ENCODE measurements at places on chromosomes 5 and 9. TPM values are rescaled to one million over a fixed set of nuclear protein-coding genes. Genes with fewer than 3 reads are reported as not detected.

DNA sequence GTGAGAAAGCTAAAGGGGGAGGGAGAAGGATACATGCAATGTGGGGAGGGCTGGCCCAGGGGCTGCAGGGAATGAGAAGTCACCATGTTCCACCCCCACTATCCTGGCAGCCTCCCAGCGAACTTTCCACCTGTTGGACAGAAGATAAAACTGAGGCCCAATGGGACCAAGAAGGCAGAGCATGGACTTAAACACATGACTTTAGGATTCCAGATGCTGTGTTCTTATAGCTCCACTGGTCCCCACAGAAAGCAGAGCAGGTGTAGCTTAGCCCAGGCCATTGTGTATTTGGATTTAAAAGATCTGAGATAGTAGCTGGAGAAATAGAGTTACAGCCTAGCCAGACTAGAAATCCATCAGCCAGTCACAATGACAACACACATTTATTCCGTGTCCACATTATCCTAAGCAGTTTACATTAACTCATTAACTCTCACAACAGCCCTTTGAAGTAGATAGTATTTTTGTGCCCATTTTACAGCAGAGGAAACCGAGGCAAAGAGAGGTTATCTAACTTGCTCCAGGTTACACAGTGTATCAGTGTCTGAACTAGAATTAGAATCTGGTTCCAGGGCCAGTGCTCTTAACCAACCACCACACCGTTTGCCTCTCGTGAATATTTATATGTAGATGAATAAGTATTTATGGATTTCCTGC lies 121.0 kb downstream of the RGS3 start:
- H3K27ac ChIP-seq = no peak overlapping the region
- DNase-seq = no peak
- peaks cover 80% of the 10 kb centered on the region for H3K4me1 ChIP-seq
- no peaks in the 10 kb centered on the region for H3K27me3 ChIP-seq
- no peak overlapping the region for H3K4me3 ChIP-seq
- H3K36me3 ChIP-seq = peaks cover 12% of the 10 kb centered on the region

DNA sequence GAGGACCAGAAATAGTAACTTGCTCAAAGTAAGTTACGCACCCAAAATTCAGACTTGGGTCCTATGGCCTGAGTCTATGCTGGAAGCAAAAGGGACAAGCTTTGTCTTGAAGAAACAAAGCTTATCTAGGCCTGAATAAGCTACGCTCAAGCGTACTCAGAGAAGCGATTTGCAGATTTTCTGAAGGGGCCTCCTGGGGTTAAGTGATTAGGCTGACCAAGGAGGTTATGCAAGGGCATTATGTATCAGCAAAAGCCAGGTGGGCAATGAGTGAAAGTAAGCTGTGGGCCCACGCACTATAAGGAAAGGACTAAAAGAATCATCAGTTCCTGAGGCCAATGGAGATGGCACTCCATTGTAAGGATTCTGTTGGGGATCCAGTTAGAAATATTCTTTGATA lies 122.1 kb downstream of the SNX18 start:
- H3K27me3 ChIP-seq = no peaks in the 10 kb centered on the region
- peaks cover 9% of the 10 kb centered on the region for H3K4me1 ChIP-seq
- no peak overlapping the region for H3K4me3 ChIP-seq
- H3K27ac ChIP-seq = no peak overlapping the region
- DNase-seq = no peak
- no peaks in the 10 kb centered on the region for H3K36me3 ChIP-seq

- no peak for DNase-seq
- no peaks in the 10 kb centered on the region for H3K4me1 ChIP-seq
- H3K36me3 ChIP-seq = peaks cover 54% of the 10 kb centered on the region
- no peaks in the 10 kb centered on the region for H3K27me3 ChIP-seq
These were observed 124.3 kb downstream of the TTC39B start for GRCh38 chr9:15182730-15183129.

- no peak overlapping the region for H3K27ac ChIP-seq
- H3K36me3 ChIP-seq = no peaks in the 10 kb centered on the region
- no peaks in the 10 kb centered on the region for H3K4me1 ChIP-seq
- DNase-seq = no peak
- H3K27me3 ChIP-seq = no peaks in the 10 kb centered on the region
- H3K4me3 ChIP-seq = no peak overlapping the region
These were observed 900.0 kb upstream of the CDH10 start for GRCh38 chr5:25544652-25545249.

GRCh38 chr9:75064307-75065025 lies 23.5 kb downstream of the NMRK1 start:
- no peaks in the 10 kb centered on the region for H3K27me3 ChIP-seq
- peaks cover 11% of the 10 kb centered on the region for H3K4me1 ChIP-seq
- no peak overlapping the region for H3K27ac ChIP-seq
- DNase-seq = no peak
- peaks cover 15% of the 10 kb centered on the region for H3K36me3 ChIP-seq

DNA sequence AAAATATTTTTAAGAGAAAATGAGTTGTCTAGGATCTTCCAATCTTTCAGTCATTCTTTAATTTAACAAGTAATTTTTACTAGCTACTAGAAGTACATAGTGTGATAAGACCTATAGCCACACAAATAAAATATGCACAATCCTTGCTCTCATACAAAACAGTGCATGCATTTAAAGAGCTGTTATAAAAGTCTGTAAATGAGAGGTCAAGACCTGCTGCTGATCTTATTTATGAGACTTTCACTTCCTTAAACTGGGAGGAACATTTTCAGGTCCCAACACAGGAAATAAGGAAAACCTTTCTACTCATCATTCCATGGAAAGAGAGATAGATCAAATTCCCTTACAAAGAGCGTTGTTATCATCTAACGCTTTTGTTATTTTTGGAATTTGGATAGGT lies 54.2 kb upstream of the PAM start:
- no peak for DNase-seq
- no peaks in the 10 kb centered on the region for H3K27me3 ChIP-seq
- no peaks in the 10 kb centered on the region for H3K36me3 ChIP-seq
- no peak overlapping the region for H3K27ac ChIP-seq
- no peak overlapping the region for H3K4me3 ChIP-seq

DNA sequence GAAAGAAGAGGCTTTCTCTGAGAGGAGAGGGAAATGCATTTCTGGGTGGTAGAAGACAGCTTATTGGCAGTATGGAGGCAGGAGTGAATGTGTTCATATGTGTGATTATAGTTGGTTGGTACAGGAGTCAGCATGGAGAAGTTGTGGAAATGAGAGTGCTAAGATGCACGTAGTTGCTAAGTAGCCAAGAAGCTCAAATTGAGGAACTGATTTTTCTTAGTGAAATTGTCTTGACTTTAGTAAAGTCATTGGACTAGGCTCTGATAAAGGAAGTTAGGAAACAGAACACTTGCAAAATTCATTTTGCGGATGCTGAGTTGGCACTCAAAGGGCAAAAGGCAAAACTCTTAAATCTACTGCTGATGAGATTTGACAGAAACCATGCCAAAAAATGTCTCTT lies 158.9 kb upstream of the VCAN start:
- no peaks in the 10 kb centered on the region for H3K4me1 ChIP-seq
- no peak overlapping the region for H3K27ac ChIP-seq
- no peaks in the 10 kb centered on the region for H3K36me3 ChIP-seq
- H3K27me3 ChIP-seq = no peaks in the 10 kb centered on the region

- no peaks in the 10 kb centered on the region for H3K27me3 ChIP-seq
- DNase-seq = no peak
- H3K27ac ChIP-seq = no peak overlapping the region
- H3K36me3 ChIP-seq = no peaks in the 10 kb centered on the region
- H3K4me1 ChIP-seq = no peaks in the 10 kb centered on the region
These were observed 72.9 kb downstream of the ZNF622 start for GRCh38 chr5:16392718-16393117.

GRCh38 chr9:81833563-81834345 lies 94.5 kb upstream of the SPATA31D4 start:
- H3K27me3 ChIP-seq = no peaks in the 10 kb centered on the region
- H3K4me1 ChIP-seq = no peaks in the 10 kb centered on the region
- no peak overlapping the region for H3K4me3 ChIP-seq
- H3K27ac ChIP-seq = no peak overlapping the region
- no peaks in the 10 kb centered on the region for H3K36me3 ChIP-seq

DNA sequence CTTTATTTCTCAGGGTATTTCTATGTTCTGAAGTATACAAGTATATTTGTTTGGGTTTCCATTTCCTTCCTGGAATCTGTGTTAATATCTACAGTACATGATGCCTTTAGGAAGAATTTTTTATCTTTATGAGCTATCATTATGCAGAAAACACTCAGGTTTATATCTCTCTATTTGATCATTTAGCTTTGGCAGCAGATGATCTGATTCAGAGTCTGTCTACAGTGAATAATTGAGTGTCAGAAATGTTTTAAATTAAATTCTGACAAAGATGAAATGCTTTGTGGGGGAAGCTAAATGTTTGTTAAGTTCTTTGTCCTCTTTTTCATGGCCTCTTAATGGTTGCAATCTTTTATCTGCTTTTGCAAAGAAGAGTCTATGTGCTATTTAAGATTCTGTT lies 2141.0 kb upstream of the ACO1 start:
- no peak overlapping the region for H3K27ac ChIP-seq
- no peak for DNase-seq
- no peaks in the 10 kb centered on the region for H3K4me1 ChIP-seq
- no peaks in the 10 kb centered on the region for H3K36me3 ChIP-seq

DNA sequence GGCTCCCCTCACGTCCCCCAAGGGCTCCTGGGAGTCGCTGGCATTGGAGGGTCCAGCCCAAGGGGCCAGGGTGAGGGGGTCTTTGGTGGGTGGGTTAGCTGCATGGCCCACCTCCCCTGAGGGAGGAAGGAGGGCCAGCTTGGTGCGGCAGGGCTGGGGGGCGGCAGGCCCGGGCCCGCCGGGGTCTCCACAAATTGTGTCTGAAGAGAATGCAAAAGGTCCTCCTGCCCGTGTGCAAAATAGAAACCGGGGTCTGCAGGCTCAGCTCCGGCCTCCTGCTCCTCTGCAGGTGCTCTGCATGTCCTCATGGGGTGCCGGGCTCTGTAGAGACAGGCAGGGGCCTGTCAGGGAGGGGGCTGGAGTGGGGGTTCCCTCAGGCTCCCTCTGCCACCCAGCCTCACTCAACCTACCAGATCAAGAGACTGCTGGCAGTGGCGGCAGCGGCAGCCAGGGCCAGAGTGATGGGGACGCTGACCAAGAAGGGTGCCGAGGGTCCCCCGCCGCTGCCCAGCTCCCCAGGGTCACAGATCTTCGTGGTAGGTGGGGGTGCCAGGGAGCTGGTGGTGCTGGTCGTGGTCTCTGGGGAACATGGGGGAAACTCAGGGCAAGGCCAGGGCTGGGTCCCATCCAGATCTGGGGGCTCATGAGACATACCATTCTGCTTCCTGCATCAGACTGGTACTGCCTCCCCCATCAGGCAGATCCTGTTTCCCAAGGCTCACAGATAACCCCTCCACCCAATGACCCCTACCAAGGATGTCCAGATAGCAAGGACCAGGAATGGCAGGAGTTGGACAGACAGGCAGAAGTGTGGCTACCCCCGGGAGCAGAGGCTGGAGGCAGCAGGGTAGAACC lies 29.2 kb upstream of the ENHO start:
- peaks cover 10% of the 10 kb centered on the region for H3K4me1 ChIP-seq
- no peak for DNase-seq
- H3K36me3 ChIP-seq = no peaks in the 10 kb centered on the region
- no peak overlapping the region for H3K27ac ChIP-seq
- no peak overlapping the region for H3K4me3 ChIP-seq

GRCh38 chr9:15389173-15389572 lies 33.5 kb upstream of the SNAPC3 start:
- no peaks in the 10 kb centered on the region for H3K4me1 ChIP-seq
- no peak for DNase-seq
- no peaks in the 10 kb centered on the region for H3K36me3 ChIP-seq
- H3K27me3 ChIP-seq = no peaks in the 10 kb centered on the region

DNA sequence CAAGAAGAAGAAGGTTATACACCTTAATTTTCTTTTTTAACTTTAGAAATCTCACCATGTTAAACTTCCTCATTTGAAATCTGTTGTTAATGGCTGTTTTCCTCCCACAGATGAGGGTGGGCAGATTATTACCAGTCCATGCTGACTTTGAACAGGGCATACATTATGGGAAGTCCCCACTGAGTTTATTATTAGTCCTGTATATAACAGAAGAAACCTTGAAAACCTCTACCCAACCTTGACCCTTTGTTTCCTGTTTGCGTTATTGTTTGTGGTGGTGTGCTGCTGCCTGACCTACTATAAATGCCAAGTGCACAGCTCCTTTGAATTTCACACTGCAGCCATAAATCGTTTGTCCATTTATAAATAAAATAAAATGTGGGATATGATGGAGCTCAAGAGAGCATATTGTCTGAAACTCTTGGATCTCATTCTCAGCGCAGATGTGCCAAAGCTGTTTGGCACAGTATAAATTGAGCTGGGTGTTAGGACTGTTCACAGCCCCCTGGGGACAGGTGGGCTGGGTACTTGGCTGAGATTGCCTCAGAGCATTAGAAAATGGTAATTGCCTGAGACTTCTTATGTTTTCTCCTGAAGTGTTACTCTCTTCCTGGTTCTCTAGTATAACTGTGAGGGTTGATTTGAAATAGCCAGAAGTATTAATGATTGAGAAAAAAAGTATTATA lies 139.6 kb downstream of the SPATA31D1 start:
- no peak overlapping the region for H3K4me3 ChIP-seq
- DNase-seq = no peak
- H3K27me3 ChIP-seq = no peaks in the 10 kb centered on the region
- no peak overlapping the region for H3K27ac ChIP-seq
- no peaks in the 10 kb centered on the region for H3K36me3 ChIP-seq

DNA sequence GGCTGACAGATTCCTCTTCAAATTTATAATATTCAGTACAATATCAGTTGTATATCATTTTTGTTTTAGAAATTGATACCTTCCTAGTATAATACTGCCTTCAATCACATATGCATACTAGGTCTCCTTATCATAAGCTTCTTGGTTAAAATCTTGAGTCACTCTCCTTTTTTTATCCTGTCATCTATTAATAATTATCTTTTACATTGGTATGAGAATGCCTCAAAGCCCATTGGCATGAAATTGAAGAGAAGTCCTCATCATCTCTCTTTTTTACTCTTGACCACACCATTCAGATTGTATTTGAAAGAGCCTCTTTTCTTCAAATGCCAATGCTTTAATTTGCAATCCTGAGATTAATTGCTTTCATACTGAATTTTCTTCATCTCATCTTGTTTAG lies 810.3 kb downstream of the BRINP1 start:
- H3K36me3 ChIP-seq = no peaks in the 10 kb centered on the region
- no peak for DNase-seq
- H3K27ac ChIP-seq = no peak overlapping the region
- H3K4me1 ChIP-seq = no peaks in the 10 kb centered on the region
- H3K4me3 ChIP-seq = no peak overlapping the region

The ZBTB34 gene
- total RNA-seq = 13.5 TPM

The TMEM38B gene
- total RNA-seq = 7.4 TPM

The YIPF5 gene
- total RNA-seq = 28.1 TPM

The DMGDH gene
- total RNA-seq = 0.55 TPM

The RASGRF2 gene
- 2.3 TPM for total RNA-seq

The IQGAP2 gene
- 10.1 TPM for total RNA-seq

All from suprapubic skin (tissue), 4 donors.